Pancreas (tissue), 10 donors: ENCODE measurements at places on chromosomes 7 and 10. TPM values are rescaled to one million over a fixed set of nuclear protein-coding genes. Genes with fewer than 3 reads are reported as not detected.
A peak's percentile ranks its signal among the peaks of the same experiment; 100 is the strongest.

DNA sequence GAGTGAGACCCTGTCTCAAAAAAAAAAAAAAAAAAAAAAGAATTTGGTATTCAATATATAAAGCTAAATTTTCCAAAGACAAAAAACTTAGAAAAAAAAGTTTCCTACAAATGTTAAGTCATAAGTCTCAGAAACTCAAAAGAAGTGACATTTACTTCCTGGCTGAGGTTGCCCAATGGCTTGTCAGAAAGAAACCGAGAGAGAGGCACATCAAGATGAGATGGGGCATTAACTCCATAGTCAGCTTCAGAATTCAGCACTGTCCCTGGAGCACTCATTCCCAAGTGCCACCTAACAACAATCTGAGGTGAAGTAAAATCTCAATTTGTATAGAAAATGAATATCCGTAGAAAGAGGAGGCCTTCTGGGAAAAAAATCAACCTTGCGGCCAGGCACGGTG is 6.8 kb upstream of the SPOCK2 start:
- DNase-seq = no peak

GRCh38 chr7:98051118-98051744 is 55.4 kb upstream of the LMTK2 start:
- no peak for DNase-seq

DNA sequence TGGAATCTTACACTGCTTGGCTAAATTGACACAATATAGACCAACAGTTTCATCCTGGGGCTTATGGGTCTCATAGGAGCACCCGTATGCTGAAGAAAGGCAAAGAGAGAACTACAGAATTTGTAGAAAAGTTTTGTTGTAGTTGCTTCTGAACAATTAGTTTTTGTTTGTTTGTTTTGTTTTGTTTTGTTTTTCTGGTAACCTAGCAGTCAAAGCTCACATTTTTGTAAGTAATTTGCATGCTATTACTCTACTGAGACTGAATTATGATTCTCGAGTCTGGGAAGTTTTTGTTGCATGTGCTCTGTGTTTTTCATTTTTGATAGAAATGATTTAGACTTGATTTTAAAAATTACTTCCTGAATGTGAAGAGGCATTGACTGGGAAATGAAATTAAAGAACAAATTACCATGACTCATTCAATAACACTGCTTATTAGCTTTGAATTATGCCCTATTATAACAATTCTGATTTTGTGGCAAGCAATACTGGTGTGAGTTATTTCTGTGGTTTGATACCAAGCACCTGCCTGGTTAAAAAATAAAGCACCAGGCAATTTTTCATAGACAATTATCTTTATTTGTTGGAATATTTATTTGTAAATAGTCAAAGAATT is 438 bp downstream of the LSMEM1 start:
- DNase-seq = no peak

- DNase-seq = peak; percentile 32
Observed at GRCh38 chr10:68156373-68157185, 47.3 kb downstream of the MYPN start.

GRCh38 chr7:48249166-48249565 is 77.9 kb downstream of the ABCA13 start:
- DNase-seq = no peak

Gene PAX2
- 0.23 TPM for total RNA-seq

Gene SLC13A1
- total RNA-seq = 0.09 TPM
